ENCODE measurements at places on chromosomes 2 and 18. TPM values are rescaled to one million over a fixed set of nuclear protein-coding genes. Genes with fewer than 3 reads are reported as not detected.

Gene MEIS1
- 68.4 TPM for total RNA-seq

Gene CD302
- total RNA-seq: 21.9 TPM

Gene MCEE
- 23.9 TPM for total RNA-seq

Gene RNF103
- total RNA-seq: 48.1 TPM

Gene SCN1A
- total RNA-seq: 34.9 TPM

DNA sequence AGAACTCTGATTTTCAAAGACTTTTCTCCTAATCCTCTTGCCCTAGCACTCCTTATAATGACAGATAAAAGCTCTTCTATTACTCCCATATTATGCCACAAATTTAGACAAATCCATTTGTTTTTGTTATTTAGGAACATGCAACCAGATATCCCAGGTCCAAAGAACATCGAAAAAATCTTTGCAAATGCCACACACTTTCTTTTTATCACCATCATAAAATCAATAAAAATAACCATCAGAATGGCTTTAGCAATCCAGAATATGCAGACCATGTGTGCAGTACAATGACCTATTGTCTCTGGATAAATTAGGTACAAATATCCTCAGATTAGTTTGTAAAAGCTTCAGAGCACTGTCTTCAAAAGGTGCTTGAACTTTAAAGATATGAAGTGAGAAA lies 376.2 kb upstream of the TCF4 start:
- no peaks in the 10 kb centered on the region for H3K4me1 ChIP-seq
- H3K27me3 ChIP-seq: no peaks in the 10 kb centered on the region
- no peak overlapping the region for H3K27ac ChIP-seq
- DNase-seq: no peak
- H3K36me3 ChIP-seq: no peaks in the 10 kb centered on the region

DNA sequence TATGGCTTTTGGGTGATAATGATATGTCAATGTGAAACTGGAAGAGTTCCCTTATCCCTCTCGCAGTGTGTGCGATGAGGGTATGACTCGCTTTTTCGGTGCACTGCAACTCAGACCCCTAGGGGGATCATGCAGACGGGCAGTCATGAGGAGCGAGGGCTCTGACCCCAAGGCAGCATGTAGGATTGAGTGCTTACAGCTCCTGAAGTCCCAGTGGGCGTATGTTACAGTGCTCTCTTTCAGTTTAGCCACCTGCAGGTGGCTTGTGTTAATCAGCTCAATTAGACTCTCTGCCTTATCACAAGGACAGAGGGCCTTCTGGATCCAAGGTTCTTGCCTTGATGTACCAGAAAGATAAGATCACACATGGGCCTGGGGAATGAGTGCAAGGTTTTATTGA lies 1269.9 kb upstream of the GYPC start:
- DNase-seq: no peak
- no peaks in the 10 kb centered on the region for H3K27me3 ChIP-seq
- H3K4me3 ChIP-seq: no peak overlapping the region
- no peak overlapping the region for H3K27ac ChIP-seq
- no peaks in the 10 kb centered on the region for H3K36me3 ChIP-seq

DNA sequence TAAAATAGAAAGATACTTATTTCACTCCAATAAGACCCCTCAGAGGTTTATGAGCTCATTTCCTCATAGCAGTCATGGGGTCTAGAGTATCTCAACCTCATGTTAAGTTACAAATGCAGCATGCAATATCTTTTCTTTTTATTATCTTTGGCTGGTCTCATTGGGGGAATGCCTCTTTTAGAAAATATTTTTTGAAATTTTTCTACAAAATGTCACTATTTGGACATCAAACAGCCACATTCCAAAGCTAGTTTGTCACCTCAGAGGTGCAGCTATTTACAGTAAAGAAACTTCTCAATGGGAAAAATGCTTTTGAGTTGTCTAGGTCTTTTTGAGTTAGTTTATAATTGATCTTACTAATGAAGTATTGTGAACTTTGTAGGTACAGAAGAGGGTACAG lies 370.7 kb upstream of the LRATD1 start:
- H3K4me1 ChIP-seq: no peaks in the 10 kb centered on the region
- DNase-seq: no peak
- H3K36me3 ChIP-seq: no peaks in the 10 kb centered on the region
- H3K27me3 ChIP-seq: no peaks in the 10 kb centered on the region

GRCh38 chr2:149562324-149562723 lies 25.3 kb downstream of the MMADHC start:
- H3K27me3 ChIP-seq: no peaks in the 10 kb centered on the region
- no peak overlapping the region for H3K27ac ChIP-seq
- no peaks in the 10 kb centered on the region for H3K4me1 ChIP-seq
- H3K36me3 ChIP-seq: peaks cover 2% of the 10 kb centered on the region
- H3K4me3 ChIP-seq: no peak overlapping the region

DNA sequence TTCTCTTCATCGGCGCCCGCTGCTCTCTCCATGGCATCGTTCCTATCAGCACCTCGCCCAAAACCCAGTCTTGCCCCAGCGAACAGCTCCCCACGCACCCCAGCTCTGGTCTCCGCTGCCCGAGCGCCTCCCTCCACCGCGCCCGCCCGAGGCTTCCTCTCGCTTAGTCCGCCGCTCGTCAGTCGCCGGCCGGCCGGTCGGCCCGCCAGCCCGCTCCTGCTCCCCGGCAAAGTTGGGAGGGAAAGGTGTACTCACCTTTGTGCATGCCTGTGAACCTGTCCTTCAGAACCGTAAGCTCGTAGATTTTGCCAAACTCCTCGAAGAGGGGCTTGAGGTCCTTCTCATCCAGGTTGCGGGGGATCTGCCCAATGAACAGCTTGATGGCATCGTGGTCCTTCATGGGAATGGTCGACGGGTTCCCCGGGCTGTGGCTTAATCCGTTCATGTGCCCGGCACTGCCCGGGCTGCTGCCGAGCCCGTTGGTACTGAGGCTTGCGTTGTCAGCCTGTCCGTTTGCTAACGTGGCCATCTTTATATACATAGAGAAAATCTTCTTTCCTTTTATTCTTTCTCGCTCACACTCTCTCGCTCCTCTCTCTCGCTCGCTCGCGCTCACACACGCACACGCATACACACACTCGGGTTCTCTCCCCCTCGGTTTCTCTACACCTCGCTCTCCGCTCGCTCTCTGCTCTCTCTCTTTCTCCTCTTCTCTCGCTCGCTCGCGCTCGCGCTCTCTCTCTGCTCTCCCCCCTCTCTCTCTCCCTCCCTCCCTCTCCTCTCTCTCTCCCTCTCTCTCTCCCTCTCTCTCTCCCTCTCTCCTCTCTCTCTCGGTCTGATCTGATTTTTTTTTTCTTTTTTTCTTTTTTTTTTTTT lies at the start of gene CELF4:
CELF4 (minus strand) TSS at position 698 of the 876 bp plus-strand sequence.
- no peaks in the 10 kb centered on the region for H3K36me3 ChIP-seq
- peaks cover 35% of the 10 kb centered on the region for H3K4me1 ChIP-seq
- peak within 1 kb of the TSS; percentile 69 for H3K4me3 ChIP-seq
- H3K27me3 ChIP-seq: peaks cover 44% of the 10 kb centered on the region
- peak within 1 kb of the TSS; percentile 64 for H3K27ac ChIP-seq

GRCh38 chr2:9163306-9164111 lies 43.1 kb upstream of the ASAP2 start:
- DNase-seq: no peak
- H3K4me1 ChIP-seq: no peaks in the 10 kb centered on the region
- H3K27ac ChIP-seq: no peak overlapping the region

GRCh38 chr2:163906410-163906809 lies 170.6 kb upstream of the FIGN start:
- no peak overlapping the region for H3K4me3 ChIP-seq
- no peak for DNase-seq
- no peaks in the 10 kb centered on the region for H3K27me3 ChIP-seq
- H3K4me1 ChIP-seq: no peaks in the 10 kb centered on the region
- H3K36me3 ChIP-seq: no peaks in the 10 kb centered on the region
